Central memory CD4-positive, alpha-beta T cell (primary cell): ENCODE measurements at places on chromosomes 6 and 20.

DNA sequence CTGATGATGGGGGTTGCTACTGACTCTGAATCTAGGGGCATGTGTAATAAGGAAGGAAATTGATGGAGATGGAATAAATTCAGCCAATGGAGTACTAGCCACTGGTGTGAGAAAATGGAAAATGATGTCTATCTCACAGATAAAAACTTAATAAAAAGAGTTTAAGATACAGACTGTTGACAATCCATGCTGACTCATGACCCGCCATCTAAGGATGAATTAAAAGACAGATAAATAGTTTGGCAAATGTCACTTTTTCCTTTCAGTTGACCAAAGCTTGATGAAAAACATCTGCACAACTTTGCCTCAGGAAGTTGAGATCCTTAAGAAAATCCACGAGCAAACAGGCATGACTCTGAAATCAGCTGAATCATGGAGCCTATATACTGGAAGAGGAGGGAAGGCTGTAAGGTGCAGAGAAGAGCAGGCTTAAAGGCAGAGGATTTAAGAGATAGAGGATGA is 82.6 kb upstream of the BMP5 start:
- DNase-seq: no peak

DNA sequence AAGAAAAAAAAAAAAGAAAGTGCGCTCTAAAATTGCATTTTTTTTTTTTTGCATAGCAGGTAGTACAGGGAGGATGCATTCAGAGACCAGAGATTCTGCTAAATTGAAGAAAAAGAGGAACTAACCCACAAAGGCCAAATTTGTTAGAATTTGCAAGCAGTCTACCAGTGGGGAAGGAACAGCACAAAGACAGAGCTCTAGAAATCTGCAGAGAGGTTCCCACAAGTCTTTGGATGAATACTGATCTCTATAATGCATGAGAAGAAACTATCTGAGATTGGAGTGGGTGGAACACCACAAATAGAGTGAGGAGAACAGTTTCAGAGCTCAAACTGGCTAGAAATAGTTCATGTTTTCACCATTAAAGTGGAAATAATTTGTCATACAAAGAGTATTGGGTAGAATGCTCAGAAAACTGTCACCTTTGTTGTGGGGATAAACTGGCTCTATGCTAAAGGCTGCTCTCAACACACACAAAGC is 79.6 kb upstream of the AHI1 start:
- DNase-seq: no peak

- DNase-seq: no peak
These were observed 32.7 kb downstream of the TUBB2B start for GRCh38 chr6:3194535-3195419.

DNA sequence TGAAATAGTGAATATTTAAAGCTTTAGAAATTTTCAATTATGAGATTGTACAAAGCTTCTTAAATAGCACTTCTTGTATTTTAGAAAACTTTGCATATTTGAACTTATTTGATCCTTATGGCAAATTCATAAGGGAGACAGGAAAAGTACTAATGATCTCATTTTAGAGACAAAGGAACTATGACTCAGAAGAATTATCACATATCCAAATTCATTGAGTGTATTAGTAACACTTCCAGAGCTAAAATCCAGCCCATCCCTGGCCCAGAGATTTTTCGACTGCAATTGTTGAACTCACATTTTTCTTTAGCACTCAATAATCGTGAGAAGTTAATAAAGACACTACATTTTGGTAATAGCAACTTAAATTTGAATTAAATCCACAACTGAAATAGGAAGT is 704.3 kb downstream of the EPM2A start:
- no peak for DNase-seq

DNA sequence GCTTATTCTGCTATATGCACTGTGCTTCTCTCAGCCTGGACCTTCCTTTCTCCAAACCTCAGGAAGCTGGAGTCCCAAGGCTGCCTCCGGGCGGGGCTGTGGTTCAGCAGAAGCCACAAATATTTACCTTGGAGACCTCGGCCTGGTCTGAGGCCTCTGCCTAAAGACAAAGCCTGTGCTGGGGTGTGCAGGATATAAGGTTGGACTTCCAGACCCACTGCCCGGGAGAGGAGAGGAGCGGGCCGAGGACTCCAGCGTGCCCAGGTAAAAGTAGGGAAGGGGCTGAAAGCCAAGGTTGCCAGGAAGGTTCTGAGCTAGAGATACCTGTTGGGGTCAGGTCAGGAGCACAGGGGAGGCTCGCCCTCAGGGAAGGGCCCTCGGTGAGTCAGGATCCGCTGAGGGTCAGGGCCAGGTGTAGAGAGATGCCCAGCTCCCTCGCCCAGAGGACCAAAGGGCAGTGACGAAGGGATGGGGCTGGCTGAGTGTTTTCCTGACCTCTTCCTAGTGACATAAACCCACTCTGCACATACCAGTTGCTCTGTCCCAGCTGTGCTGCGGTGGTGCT is at the start of gene BPIFB1:
Gene BPIFB1 (plus strand): TSS at position 224 of the 565 bp plus-strand sequence. CDS start 2,860 bp downstream, outside the sequence.
- no peak for DNase-seq
